ENCODE measurements at places on chromosomes 16 and 17. TPM values are rescaled to one million over a fixed set of nuclear protein-coding genes. Genes with fewer than 3 reads are reported as not detected.

The EVI2A gene
- 16.4 TPM for total RNA-seq

The SLC2A4 gene
- total RNA-seq: 8.1 TPM

The FSCN2 gene
- 0.39 TPM for total RNA-seq

The ASPA gene
- total RNA-seq: 10.1 TPM

The ARL4D gene
- 18.0 TPM for total RNA-seq

The HSD11B2 gene
- total RNA-seq: 0.71 TPM

The LYRM9 gene
- 10.4 TPM for total RNA-seq

The STAT5A gene
- total RNA-seq: 130 TPM

The CTRB2 gene
- 4.1 TPM for total RNA-seq

The WNT3 gene
- 1.9 TPM for total RNA-seq

The CDRT15 gene
- not detected for total RNA-seq

The TNFRSF13B gene
- not detected for total RNA-seq

The KRTAP4-6 gene
- not detected for total RNA-seq

The PLXDC1 gene
- total RNA-seq: 6.3 TPM

The C1QBP gene
- 110 TPM for total RNA-seq

The SLFN11 gene
- total RNA-seq: 54.7 TPM

The IL32 gene
- 36.0 TPM for total RNA-seq

The CTRB1 gene
- 4.8 TPM for total RNA-seq

The AANAT gene
- total RNA-seq: not detected

The CETP gene
- total RNA-seq: 6.4 TPM

The TEKT1 gene
- total RNA-seq: not detected

The RMI2 gene
- 0.45 TPM for total RNA-seq

The KRT33B gene
- not detected for total RNA-seq

The ATP2A1 gene
- 0.48 TPM for total RNA-seq

The CCDC144A gene
- total RNA-seq: 9.5 TPM

The SGSH gene
- total RNA-seq: 44.7 TPM

The NUDT7 gene
- 13.4 TPM for total RNA-seq

The SEC14L1 gene
- total RNA-seq: 192 TPM

The PLA2G10 gene
- total RNA-seq: not detected

The ARHGAP23 gene
- total RNA-seq: 63.4 TPM

The LRRC46 gene
- total RNA-seq: not detected

The ASGR1 gene
- 2.2 TPM for total RNA-seq

The CCL7 gene
- total RNA-seq: 1.3 TPM

The CHST4 gene
- total RNA-seq: 0.26 TPM

The OVCA2 gene
- 23.6 TPM for total RNA-seq

The ABCC11 gene
- 0.22 TPM for total RNA-seq

The SYNGR3 gene
- total RNA-seq: not detected

The RPH3AL gene
- total RNA-seq: 31.5 TPM

The RUNDC1 gene
- total RNA-seq: 10.6 TPM

The FBXL20 gene
- total RNA-seq: 17.4 TPM

The ZNF652 gene
- 41.8 TPM for total RNA-seq

The KRTAP1-1 gene
- total RNA-seq: not detected

The KRT36 gene
- not detected for total RNA-seq

The VKORC1 gene
- total RNA-seq: 59.6 TPM

Measured in mesenteric fat pad (tissue), 1 donor.